ENCODE measurements at places on chromosomes 1 and 21.

DNA sequence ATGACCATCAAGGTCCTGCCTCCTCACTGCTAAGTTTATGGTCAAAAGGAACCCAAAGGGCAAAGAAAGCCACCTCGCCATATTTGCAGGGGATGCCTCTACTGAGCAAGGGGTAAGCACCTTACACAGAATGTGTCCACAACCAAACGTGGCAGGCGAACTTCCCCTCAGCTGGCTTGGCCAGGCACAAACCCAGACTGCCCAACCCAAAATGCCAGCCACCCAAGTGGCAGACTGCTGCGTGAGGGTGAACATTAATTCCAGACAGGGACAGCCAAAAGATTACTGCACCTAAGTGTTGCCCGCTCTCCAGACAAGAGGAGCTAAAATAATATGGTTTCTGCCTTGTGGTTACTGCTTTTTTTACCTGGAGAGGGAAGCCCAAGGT is 16.0 kb downstream of the ZNF697 start:
- DNase-seq, result no peak
- H3K27ac ChIP-seq, result no peak overlapping the region
- no peaks in the 10 kb centered on the region for H3K36me3 ChIP-seq
- H3K27me3 ChIP-seq, result no peaks in the 10 kb centered on the region
- H3K4me1 ChIP-seq, result peaks cover 17% of the 10 kb centered on the region
- H3K4me3 ChIP-seq, result no peak overlapping the region

- no peak for DNase-seq
- H3K36me3 ChIP-seq, result no peaks in the 10 kb centered on the region
- no peaks in the 10 kb centered on the region for H3K4me1 ChIP-seq
- no peaks in the 10 kb centered on the region for H3K27me3 ChIP-seq
- H3K27ac ChIP-seq, result no peak overlapping the region
- no peak overlapping the region for H3K4me3 ChIP-seq
Observed at GRCh38 chr1:100955322-100955721, 59.4 kb downstream of the SLC30A7 start.

DNA sequence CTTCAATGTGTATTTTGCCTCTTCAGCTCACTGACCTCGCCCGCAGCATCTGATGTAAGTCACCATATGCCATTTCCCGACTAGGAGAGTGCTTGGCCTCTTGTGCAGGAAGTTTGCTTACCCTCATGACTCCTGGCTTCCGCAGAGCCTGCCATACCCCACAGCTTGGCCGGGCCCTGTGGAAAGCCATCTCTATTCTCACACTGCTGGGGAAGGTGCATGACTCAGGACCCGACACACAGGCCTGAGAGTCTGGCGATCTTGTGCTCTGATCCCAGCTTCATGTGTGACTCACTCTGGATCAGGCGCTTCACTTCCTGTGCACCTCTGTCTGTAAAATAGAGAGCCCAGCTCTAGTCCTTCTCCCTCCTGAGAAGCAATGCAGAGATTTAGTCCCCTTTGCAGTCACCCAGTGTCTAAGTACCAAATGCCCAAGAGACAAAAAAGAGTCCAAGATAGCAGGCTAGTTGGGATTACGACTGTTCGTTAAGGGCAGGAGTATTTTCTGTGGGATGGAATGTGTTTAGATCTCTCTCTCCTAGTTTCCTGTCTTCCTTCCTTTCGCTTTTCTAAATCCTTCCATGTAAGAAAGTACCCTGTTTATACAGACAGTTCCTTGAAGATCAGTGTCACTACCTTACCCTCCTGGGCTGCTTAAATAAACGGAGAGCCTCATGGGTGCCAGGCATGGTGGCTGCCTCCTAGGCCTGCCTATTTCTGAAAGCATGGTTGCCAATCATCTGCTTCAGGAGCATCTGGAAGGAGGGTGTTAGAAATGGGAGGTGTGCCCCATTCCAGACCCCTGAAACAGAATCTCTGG is 62.8 kb upstream of the KIF26B start:
- no peaks in the 10 kb centered on the region for H3K27me3 ChIP-seq
- peak; percentile 83 for DNase-seq
- no peaks in the 10 kb centered on the region for H3K36me3 ChIP-seq
- H3K4me3 ChIP-seq, result no peak overlapping the region
- peaks cover 16% of the 10 kb centered on the region for H3K4me1 ChIP-seq
- peak overlapping the region; percentile 92 for H3K27ac ChIP-seq

GRCh38 chr1:186494832-186495271 is 33.9 kb upstream of the PDC start:
- no peak for DNase-seq
- peak overlapping the region; percentile 15 for H3K27ac ChIP-seq
- H3K27me3 ChIP-seq, result no peaks in the 10 kb centered on the region
- H3K36me3 ChIP-seq, result no peaks in the 10 kb centered on the region
- H3K4me1 ChIP-seq, result peaks cover 27% of the 10 kb centered on the region

DNA sequence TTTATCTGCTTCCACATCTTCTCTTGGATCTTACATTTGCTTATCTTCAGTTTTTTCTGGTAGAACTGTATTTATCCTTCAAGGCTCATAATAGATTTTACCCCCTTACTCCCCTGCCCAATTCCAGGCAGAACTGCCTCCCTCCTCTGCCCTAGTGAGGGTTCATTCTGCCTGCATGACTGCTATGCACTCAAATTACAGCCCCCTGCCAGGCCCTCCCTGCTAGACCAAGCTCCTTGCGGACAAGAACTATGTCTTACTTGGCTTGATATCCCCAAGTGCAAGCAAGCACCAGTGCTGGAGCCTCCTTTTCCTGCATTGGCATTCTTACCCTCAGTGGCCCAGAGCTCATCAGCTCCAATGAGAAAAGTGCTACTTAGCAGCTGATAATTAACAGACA is 18.1 kb downstream of the MAPKAPK2 start:
- H3K4me3 ChIP-seq, result no peak overlapping the region
- DNase-seq, result no peak
- peaks cover 40% of the 10 kb centered on the region for H3K4me1 ChIP-seq

- peaks cover 21% of the 10 kb centered on the region for H3K4me1 ChIP-seq
- H3K36me3 ChIP-seq, result no peaks in the 10 kb centered on the region
- no peak overlapping the region for H3K4me3 ChIP-seq
- DNase-seq, result no peak
- H3K27ac ChIP-seq, result no peak overlapping the region
Observed at GRCh38 chr1:15325375-15326085, 78.5 kb downstream of the FHAD1 start.

DNA sequence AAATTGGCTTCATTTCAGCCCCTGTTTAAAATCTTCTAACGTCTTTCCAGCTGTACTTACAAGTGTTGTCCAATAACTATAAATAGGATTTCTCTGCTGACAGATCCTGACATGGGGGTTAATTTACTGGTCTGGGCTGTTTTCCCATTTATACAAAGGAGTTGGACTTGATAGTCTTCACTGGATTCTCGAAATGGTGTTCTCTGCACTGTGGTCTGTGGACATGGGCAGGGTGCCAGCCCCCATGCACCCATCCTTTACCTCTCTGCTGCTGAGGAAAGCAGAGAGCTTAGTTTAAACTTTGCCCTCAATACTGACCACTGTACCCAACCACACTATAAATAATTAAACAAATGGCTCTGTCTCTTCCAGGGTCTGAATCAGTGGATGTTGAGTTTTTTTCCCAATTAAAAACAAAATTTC is 5.2 kb downstream of the DIO1 start:
- DNase-seq, result peak; percentile 43
- H3K36me3 ChIP-seq, result no peaks in the 10 kb centered on the region
- H3K4me1 ChIP-seq, result peaks cover 41% of the 10 kb centered on the region
- H3K27ac ChIP-seq, result peak overlapping the region; percentile 25
- no peak overlapping the region for H3K4me3 ChIP-seq

- DNase-seq, result peak; percentile 44
- no peaks in the 10 kb centered on the region for H3K36me3 ChIP-seq
- no peaks in the 10 kb centered on the region for H3K27me3 ChIP-seq
- peaks cover 6% of the 10 kb centered on the region for H3K4me1 ChIP-seq
- H3K4me3 ChIP-seq, result no peak overlapping the region
- no peak overlapping the region for H3K27ac ChIP-seq
Observed at GRCh38 chr1:157403203-157403602, 149.1 kb downstream of the FCRL5 start.

DNA sequence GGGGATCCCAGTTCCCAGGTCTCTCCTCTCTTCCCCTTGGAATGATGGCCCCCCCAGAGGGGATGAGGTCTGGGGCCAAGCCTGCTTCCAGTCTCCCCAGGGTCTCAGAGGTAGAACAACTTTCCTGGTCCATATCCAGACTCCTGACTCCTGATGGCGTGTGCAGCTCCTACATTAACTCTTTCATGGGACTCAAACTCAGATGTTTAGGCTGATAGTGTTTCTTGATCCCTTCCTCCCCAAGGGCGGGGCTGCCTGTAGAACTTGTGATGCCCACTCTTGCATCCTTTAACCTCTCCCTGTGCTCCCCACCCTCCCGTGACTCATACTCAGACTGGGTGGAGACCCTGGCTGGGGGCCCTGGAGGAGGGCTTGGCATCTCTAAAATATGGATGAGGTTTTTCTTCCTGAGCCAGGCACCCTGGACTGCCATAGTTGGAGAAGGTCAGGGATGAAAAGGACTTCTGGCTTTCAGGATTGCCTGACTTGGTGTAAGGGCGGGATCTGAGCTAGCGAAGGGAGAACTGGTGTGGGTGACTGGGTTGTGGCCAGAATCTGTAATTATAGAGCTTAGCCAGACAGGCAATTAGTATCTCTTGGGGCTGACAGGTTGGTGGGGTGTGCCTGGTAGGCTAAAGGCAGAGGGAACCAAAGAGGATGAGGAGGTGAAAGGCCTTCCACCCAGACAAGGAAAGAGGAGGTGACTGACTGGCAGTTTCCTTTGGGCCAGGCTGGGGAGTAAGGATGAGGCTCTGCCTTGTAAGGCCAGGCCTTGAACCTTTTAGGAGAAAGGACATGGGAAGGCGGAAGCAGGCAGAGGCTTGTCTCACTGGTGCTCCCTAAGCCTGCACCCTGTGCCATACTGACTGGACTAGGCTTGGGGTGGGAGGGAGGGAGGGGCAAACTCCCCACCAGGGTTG is 1.5 kb downstream of the ATP8B2 start:
- H3K27ac ChIP-seq, result peak overlapping the region; percentile 84
- H3K36me3 ChIP-seq, result no peaks in the 10 kb centered on the region
- H3K4me3 ChIP-seq, result no peak overlapping the region
- no peaks in the 10 kb centered on the region for H3K27me3 ChIP-seq
- H3K4me1 ChIP-seq, result peaks cover 18% of the 10 kb centered on the region
- no peak for DNase-seq

GRCh38 chr1:74714429-74715235 is 18.2 kb downstream of the CRYZ start:
- H3K4me3 ChIP-seq, result no peak overlapping the region
- H3K4me1 ChIP-seq, result peaks cover 25% of the 10 kb centered on the region
- no peaks in the 10 kb centered on the region for H3K27me3 ChIP-seq

GRCh38 chr1:162612606-162613400 is 19.5 kb upstream of the DDR2 start:
- no peak overlapping the region for H3K27ac ChIP-seq
- H3K4me3 ChIP-seq, result no peak overlapping the region
- DNase-seq, result no peak
- no peaks in the 10 kb centered on the region for H3K27me3 ChIP-seq
- no peaks in the 10 kb centered on the region for H3K4me1 ChIP-seq

GRCh38 chr1:16212251-16212961 is at the start of gene ARHGEF19:
Gene ARHGEF19 (minus strand): TSS chr1:16212652. CDS start chr1:16209054, 3,598 bp downstream.
- H3K4me3 ChIP-seq, result no peak within 1 kb of the TSS
- no peaks in the 10 kb centered on the region for H3K27me3 ChIP-seq
- H3K27ac ChIP-seq, result no peak within 1 kb of the TSS
- DNase-seq, result peak; percentile 66

DNA sequence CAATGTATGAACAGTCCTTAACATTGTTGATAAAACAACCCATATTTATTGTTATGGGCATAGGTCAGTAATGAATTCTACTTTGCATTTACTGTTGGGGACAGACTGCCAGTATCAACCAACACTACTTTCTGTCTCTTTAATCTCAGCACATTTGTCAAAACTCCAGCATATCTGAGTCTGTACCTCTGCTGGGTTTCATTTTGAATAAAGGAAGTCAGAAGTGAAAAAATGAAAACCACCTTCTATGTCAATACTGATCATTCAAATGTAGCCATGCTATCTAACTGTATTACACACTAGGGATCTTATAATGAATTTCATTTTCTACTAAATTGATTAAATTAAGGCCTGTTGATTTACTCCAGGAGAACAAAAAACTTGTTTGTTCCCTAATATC is 24.2 kb upstream of the CXADR start:
- no peaks in the 10 kb centered on the region for H3K4me1 ChIP-seq
- no peak for DNase-seq
- H3K36me3 ChIP-seq, result no peaks in the 10 kb centered on the region
- no peak overlapping the region for H3K4me3 ChIP-seq
- no peak overlapping the region for H3K27ac ChIP-seq
- H3K27me3 ChIP-seq, result no peaks in the 10 kb centered on the region

DNA sequence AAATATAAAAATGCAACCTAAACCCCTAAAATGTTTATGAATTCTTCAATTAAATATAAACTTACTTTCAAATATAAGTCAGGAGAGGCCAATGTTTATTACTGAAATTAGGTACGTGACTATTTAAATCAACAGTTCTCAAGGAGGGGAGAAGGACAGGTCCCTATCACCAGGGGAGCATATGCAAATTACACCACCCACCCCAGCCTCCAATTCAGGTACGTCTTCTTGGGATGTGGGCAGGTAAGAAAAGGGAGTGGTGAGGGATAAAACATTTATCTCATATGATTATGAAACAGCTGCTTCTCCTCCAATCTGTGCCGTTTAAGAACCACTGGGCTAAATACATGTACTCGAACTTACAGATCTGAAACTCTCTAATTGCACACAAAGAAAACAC is 3.4 kb downstream of the COP1 start:
- peaks cover 14% of the 10 kb centered on the region for H3K4me1 ChIP-seq
- no peak overlapping the region for H3K4me3 ChIP-seq
- DNase-seq, result no peak
- H3K27ac ChIP-seq, result no peak overlapping the region
- no peaks in the 10 kb centered on the region for H3K36me3 ChIP-seq
- no peaks in the 10 kb centered on the region for H3K27me3 ChIP-seq

GRCh38 chr1:205879974-205880373 is 30.0 kb upstream of the PM20D1 start:
- H3K4me1 ChIP-seq, result no peaks in the 10 kb centered on the region
- H3K36me3 ChIP-seq, result no peaks in the 10 kb centered on the region
- DNase-seq, result no peak
- no peak overlapping the region for H3K27ac ChIP-seq
- H3K4me3 ChIP-seq, result no peak overlapping the region

GRCh38 chr1:16082283-16083038 is 9.0 kb upstream of the FAM131C start:
- no peaks in the 10 kb centered on the region for H3K4me1 ChIP-seq
- no peak overlapping the region for H3K27ac ChIP-seq
- H3K36me3 ChIP-seq, result no peaks in the 10 kb centered on the region
- H3K4me3 ChIP-seq, result no peak overlapping the region

GRCh38 chr1:154178911-154179811 is 12.7 kb downstream of the TPM3 start:
- peaks cover 42% of the 10 kb centered on the region for H3K4me1 ChIP-seq
- DNase-seq, result peak; percentile 53
- H3K27me3 ChIP-seq, result no peaks in the 10 kb centered on the region
- no peaks in the 10 kb centered on the region for H3K36me3 ChIP-seq

GRCh38 chr1:229230140-229230892 is 40.6 kb upstream of the RAB4A start:
- DNase-seq, result no peak
- H3K4me3 ChIP-seq, result no peak overlapping the region
- peaks cover 35% of the 10 kb centered on the region for H3K4me1 ChIP-seq
- peak overlapping the region; percentile 87 for H3K27ac ChIP-seq
